ENCODE measurements at places on chromosomes 3 and 15.

- DNase-seq: no peak
Measured at GRCh38 chr3:132772252-132772651, 50.0 kb upstream of the NPHP3 start.

GRCh38 chr3:123759871-123760270 lies 124.3 kb downstream of the MYLK start:
- no peak for DNase-seq

GRCh38 chr3:107676469-107677309 lies 153.9 kb downstream of the BBX start:
- no peak for DNase-seq

DNA sequence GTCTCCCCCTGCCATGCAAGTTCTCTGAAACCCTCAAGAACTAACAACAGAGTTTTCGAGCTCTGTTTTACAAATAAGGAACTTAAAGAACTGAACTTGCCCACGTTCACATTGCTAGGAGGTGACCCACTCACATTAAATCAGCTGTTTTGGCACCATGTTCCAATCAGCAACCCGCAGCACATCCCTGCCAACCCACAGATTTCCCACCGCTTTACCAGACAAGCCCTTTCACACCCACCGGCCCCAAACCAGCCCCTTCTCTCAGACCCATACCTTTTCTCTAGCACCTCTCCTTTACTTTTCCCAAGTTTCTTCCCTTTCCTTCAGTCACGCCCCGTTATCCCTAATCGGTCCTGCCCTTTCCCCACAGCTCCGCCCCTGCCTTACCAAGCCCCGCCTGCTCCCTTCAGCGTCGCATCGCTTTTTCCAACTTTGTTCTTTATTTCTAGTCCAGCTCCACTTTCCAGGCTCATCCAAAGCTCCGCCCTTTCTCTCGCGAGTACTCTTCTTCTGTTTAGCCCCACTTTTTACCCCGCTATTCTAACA lies 804 bp upstream of the BRPF1 start:
- no peak for DNase-seq

DNA sequence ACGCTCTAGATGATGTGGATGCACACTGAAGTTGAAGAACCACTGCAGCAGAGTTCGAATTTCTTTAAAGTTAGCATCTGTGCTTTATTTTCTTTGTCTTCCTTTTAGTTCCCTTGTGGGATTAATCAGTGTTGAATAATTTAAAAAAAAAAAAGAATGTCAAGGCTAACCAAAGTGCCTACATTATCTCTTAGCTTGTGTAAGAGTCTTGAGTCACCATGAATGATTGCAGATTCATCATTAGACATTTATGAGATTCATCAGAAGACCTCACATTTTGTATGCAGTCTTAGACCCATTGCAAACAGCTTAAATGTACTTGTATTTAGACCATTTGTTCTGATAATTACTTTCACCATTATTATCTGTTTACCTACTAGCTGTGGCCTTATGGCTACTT lies 182.2 kb downstream of the FNDC3B start:
- no peak for DNase-seq

DNA sequence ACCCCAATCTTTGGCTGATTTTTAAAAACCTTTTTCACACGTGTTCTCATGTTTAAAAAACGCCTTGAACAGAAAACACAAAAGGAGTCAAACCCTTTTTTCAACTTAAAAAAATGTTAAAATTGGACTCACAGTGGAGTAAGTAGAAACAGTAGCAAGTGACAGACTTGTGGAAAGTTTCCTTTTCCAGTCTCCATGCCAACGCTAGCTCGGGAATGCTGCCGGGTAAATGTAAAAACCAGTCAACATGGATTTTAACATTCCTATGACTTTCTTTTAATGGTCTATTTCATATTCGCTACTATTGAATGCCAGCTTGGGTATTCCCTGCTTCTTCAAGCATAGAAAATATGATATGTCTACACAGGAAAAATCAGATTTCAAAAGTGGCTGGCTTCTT lies 1.6 kb upstream of the PROK2 start:
- DNase-seq: no peak

DNA sequence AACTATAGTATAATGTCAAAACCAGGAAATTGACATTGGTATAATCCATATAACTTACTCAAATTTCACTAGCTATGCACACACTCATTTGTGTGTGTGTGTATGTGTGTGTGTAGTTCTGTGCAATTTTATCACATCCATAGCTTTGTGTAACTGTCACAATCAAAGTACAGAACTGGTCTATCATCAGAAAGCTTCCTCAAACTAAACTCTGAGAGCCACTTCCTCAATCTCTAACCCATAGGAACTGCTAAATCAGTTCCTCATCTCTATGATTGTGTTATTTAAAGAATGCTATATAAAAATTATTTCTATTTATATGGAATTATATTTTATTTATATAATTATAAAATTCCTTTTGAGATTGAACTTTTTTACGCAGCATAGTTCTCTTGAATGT lies 18.1 kb downstream of the LNP1 start:
- no peak for DNase-seq

- DNase-seq: no peak
Measured at GRCh38 chr3:171168086-171168485, 141.6 kb upstream of the SLC2A2 start.

GRCh38 chr3:11640009-11640673 lies 3.6 kb downstream of the VGLL4 start:
- DNase-seq: no peak

DNA sequence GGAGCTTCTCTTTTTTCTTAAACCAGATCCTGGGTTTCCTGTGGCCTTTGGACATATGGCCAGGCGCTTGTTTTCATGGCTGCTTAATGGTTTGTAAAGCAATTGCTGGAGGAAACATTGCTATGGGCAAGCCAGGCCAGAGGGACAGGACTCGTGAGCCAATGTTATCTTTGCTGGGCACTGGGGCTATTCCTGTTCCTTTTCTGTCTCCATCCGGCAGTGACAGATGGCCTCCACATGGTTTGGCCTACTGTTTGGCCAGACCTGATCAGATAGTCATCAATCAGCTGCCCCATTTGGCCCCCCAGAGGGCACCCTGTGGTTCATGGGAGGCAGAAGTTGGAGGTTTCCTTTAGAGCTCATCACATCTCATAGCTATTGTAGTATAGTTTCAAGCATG lies 326.1 kb upstream of the ROPN1 start:
- DNase-seq: no peak

- DNase-seq: no peak
Measured at GRCh38 chr3:172152874-172153273, 113.5 kb downstream of the FNDC3B start.

GRCh38 chr3:183386651-183387050 lies 41.8 kb downstream of the MCF2L2 start:
- DNase-seq: no peak

DNA sequence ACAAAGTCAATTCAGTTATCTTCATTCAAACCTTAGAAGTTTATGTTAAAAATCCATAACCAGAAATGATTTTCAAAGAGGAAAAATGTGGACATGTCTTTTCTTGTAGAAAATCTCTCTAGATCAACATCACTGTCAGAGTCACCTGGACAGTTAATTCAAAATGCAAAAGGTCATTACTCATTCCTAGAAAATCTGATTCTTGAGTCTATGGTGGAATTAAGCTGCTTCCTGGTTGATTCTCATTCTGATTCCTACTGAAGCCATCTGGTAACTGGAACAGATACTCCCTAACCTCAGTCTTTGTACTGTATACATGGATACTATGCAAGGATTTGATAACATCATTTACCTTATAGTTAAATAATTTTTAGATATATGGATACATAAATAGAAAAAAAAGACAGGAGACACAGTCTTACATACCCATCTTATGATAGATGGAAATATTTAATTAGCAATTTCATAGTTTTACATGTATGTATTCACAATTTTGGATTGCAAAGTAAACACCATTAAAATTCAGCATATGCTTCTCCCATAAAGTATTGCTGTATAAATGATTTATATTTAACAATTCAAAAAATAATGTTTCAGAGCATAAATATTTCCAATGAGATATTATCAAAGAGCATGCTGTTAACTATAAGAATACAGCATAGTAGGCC lies 693.2 kb upstream of the CCDC54 start:
- no peak for DNase-seq

DNA sequence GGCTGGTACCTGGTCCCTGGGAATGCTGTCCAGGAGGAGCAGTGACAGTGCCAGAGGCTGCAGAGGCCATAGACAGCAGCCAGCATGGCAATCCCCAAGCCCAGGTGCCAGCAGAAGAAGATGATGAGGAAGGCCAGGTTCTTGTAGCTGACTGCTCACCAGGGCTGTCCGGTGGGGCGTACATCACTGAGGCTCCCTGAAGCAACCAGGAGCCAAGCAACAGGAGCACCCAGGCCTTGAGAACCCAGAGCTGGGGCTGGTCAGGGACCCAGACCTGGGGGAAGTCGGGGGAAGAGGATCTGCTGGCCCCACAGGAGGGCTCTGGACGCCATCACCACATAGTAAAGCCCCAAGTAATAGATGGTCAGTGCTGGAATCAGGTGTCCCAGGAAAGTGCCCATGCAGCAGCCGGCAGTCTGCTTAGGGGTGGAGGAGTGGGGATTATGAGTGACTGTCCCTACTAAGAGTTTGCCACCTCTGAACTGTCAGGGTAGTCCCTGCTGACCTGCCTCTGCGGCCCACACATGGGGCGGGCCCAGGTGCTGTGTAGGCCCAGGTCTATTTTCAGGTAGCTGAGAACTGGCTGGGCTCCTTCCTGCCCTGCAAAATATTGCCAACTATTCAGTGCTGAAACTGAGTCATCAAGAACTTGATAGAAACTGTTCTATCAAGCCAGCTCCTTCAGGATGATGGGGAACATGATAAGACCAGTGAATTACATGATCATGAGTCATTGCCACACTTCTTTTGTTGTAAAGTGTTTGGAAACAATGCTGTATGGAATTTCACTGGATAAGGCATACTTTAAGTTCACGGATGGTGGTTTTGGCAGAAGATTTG lies 68.7 kb downstream of the CHRD start:
- peak; percentile 54 for DNase-seq

GRCh38 chr3:54951405-54951804 lies 23.5 kb upstream of the LRTM1 start:
- peak; percentile 36 for DNase-seq

DNA sequence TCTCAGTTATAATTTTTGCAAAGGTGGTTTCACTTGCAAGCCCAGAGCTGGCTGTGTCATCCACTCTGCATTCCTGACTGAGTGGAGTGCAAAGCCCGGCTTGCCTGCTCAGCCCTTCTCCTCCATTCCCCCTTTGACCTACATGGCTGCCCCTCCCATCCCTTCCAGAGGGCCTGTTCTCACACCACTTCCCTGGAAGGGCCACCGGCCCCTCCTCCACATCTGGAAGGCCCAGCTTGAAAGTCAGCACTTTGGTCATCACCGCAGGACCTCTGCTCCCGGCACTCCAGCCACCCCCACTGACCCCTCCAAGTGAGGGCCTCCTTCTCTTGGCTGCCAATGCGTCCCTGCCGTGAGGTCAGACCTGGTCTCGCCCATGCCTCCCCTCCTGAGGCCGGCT lies 74.1 kb upstream of the RNF7 start:
- peak; percentile 56 for DNase-seq

DNA sequence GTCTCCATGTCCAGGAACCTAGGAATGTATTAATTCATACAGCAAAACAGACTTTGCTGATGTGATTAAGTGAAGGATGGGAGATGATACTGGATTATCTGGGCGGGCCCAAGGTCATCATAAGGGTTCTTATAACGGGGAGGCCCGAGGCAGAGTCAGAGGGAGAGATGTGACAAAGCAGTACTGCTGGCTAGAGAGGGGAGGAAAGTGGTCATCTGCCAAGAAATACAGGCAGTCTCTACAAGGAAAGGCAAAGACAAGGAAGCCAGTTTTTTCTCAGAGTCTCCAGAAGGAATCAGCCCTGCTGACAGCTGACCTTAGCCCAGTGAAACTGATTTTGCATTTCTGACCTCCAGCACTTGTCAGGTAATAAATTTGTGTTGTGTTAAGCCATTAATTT lies 66.2 kb upstream of the CORO2B start:
- no peak for DNase-seq

- no peak for DNase-seq
Measured at GRCh38 chr3:7029562-7029961, 168.6 kb downstream of the GRM7 start.

DNA sequence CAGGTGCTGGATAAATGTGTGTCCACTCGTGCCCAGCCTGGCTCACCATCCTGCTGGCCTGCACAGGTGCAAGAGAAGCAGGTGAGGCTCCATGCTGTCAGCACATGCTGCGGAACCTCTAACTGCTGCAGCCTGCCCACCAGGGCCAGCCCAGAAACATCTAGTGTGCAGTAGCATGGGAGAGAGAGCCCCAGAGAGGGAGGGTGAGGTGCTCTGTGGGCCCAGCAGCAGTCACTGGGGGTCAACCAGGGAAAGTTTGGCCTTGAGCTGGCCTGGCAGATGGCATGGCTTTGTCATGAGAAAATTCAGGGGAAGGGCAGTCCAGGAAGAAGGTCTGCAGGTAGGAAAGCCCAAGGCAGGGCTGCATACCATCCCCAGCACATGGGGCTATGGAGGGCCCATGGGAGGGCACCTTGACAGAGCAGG lies 18.2 kb upstream of the PRR23E start:
- no peak for DNase-seq

- no peak for DNase-seq
Measured at GRCh38 chr3:171049861-171050444, 23.4 kb upstream of the SLC2A2 start.

GRCh38 chr15:100592898-100593297 lies 9.1 kb downstream of the LINS1 start:
- DNase-seq: no peak

GRCh38 chr3:46833346-46834300 lies 29.6 kb downstream of the MYL3 start:
- DNase-seq: peak; percentile 82

- DNase-seq: no peak
Measured at GRCh38 chr3:141116721-141117120, 65.6 kb downstream of the SPSB4 start.

DNA sequence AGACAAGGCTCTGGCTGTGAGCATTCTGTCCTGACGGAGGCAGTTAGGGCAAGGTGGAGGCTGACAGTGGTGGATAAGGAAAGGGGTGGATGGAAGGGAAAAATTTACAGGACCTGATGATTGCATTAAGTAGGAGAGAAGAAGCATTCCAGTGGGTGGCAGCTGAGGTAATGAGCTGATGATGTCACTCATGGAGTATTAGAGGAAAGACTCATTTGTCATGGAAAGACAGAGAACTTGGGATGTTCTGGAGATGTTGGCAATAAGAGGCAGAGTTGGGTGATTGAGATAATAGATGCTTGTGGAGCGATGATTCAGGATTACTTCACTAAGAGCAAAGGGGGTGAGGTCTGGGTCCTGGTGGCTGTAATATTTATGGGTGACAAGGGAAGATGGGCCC lies 63.6 kb upstream of the SCN5A start:
- no peak for DNase-seq

DNA sequence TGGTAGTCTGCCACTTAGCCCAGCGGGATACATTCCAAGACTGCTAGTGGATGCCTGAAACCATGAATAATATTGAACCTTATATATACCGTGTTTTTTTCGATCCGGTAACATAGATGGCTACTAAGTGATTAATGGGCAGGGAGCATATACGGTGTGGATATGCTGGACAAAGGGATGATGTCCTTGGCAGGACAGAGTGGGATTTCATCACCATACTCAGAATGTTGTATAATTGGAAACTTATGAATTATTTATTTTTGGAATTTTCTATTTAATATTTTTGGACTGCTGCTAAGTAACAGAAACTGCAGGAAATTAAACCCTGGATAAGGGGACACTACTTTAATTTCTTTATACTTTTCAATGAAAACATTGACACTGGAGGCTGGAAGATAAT lies 53.2 kb downstream of the ASTE1 start:
- no peak for DNase-seq

- DNase-seq: no peak
Measured at GRCh38 chr3:67653425-67654098, 850 bp downstream of the SUCLG2 start.

GRCh38 chr3:148999806-149000205 lies 8.5 kb downstream of the GYG1 start:
- no peak for DNase-seq

Data from upper lobe of left lung (tissue), 6 donors.